IPS-NIHi11 (cell line): ENCODE measurements at places on chromosomes 12 and 14.

DNA sequence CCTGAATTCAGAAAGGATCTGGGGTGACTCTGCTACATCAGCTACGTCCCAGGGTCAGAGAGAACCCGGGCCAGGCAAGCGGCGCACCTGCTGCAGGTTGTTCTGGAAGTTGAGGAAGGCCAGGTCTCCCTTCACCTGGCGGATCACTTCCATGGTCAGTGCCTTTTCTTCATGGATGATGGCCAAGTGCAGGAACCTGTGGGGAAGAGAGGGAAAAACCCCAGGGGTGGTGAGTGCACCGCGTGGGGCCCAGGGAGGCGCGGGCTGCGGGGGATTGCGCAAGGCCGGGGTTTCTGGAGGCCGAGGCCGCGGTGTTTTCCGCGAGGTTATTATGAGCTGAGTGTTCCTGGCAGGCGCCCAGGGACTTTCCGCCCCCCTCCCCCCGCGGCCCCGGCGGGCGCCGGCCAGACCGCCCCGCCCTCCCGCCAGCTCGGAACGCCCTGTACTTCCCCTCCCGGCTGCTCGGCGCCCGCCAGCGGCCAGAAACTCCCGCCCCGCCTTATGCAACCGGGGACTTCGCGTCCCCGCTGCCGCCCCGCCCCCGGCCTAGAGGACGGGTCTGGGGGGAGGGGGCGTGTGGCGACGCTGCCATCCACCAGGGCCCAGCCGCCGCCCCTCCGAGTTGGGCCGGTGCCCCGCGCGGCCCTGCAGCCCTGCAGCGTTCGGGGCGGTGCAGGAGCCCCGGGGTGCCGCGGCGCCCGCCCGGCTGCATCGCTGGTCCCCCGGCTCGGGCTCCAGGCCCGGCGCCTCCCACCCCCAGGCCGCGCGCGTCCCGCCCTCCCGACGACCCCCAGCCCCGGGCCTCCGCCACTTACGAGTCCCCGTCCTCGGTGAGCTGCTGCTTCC lies 723 bp downstream of the NFKBIA start:
- DNase-seq, result peak; percentile 93

DNA sequence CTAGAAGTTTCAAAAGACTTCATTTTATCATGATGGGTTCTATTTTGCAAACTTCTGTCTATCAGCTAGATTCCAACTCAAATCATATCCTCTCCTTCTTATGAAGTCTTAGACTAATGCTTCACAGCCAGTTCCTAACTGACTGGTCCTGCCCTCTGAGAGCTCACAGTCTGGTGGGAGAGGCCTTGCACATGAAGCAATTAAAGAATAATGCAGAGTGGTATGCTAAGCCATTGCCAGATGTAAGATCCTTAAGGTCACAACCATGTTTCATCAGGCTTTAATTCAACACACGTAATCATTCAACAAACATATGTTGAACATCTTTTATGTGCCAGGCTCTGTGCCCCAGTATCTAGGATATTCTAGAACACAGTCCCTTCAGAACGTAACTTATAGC lies 125.8 kb upstream of the TMPO start:
- no peak for DNase-seq

DNA sequence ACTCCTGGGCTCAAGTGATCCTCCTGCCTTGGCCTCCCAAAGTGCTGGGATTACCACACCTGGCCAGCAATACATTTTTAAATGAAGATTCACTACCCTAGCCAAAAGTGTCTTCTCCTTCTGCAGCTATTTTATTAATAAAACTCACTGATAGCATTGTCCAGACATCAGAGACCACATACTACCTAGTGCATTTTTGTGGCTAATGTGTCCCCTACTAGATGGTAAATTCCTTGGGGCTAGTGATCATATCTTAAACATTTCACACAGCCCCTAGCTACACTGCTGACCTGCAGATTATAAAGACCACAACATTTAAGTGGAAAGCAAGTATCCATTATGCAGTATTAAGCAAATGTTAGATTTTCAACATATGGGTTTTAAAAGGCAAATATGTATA lies 17.0 kb downstream of the DTD2 start:
- DNase-seq, result no peak

GRCh38 chr14:103444837-103445524 lies 59.8 kb downstream of the MARK3 start:
- DNase-seq, result no peak

- DNase-seq, result no peak
Measured at GRCh38 chr12:114764510-114764909, 80.5 kb upstream of the TBX3 start.

DNA sequence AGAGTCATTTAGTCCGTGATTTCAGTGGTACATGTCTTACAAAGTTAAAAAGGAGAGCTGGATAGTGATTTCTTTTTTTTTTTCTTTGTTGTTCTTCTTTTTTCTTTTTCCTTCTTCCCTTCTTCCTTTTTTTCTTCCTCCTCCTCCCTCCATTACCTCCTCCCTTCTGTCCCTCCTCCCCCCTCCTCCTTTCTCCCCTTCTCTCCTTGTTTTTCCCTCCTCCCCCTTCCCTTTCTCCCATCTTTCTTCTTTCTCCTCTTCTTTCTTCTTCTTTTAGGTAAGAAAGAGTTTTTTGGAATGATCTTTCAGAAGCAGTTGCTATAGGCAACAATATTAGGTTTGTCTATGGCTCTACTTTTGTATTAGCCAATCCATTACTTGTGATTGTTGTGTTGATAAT lies 368.6 kb downstream of the RAD51B start:
- no peak for DNase-seq

GRCh38 chr14:77570706-77571268 lies 45.6 kb downstream of the SPTLC2 start:
- DNase-seq, result no peak

DNA sequence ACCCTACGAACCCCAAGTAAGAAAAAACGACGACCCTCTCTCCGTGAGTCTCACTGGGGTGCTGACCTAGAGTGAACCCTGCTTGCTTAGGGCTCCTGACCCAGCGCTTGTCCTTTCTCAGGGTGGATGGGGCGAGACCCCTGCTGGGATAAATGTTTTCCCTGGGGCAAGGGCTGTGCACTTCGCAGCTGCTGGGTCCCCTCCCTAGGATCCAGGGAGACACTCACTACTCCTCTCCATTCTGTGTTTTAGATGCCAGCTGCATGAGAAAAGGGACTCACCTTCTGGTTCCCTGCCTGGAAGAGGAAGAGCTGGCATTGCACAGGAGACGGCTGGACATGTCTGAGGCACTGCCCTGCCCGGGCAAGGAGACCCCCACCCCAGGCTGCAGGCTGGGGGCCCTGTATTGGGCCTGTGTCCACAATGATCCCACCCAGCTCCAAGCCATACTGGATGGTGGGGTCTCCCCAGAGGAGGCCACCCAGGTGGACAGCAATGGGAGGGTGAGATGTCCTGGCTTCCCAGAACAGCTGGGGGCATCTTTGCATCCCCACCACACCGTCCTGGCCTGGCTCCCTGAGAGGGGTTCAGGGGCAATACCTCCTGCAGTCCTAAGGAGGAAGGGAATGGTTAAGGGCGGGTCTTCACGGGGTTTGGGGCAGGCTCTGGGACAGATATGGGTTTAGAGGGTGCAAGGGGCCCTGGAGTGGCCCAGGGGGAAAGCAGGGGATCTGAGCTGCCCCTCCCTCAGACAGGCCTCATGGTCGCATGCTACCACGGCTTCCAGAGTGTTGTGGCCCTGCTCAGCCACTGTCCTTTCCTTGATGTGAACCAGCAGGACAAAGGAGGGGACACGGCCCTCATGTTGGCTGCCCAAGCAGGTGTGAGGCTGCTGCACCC lies 663 bp downstream of the ANKRD33 start:
- no peak for DNase-seq

GRCh38 chr14:53793790-53794505 lies 162.7 kb downstream of the BMP4 start:
- DNase-seq, result no peak

- no peak for DNase-seq
Measured at GRCh38 chr14:100841761-100842403, 16.0 kb downstream of the MEG3 start.

- no peak for DNase-seq
Measured at GRCh38 chr14:91396959-91397815, 20.4 kb downstream of the CCDC88C start.

GRCh38 chr14:72948481-72949138 lies 22.3 kb downstream of the DCAF4 start:
- peak; percentile 68 for DNase-seq

DNA sequence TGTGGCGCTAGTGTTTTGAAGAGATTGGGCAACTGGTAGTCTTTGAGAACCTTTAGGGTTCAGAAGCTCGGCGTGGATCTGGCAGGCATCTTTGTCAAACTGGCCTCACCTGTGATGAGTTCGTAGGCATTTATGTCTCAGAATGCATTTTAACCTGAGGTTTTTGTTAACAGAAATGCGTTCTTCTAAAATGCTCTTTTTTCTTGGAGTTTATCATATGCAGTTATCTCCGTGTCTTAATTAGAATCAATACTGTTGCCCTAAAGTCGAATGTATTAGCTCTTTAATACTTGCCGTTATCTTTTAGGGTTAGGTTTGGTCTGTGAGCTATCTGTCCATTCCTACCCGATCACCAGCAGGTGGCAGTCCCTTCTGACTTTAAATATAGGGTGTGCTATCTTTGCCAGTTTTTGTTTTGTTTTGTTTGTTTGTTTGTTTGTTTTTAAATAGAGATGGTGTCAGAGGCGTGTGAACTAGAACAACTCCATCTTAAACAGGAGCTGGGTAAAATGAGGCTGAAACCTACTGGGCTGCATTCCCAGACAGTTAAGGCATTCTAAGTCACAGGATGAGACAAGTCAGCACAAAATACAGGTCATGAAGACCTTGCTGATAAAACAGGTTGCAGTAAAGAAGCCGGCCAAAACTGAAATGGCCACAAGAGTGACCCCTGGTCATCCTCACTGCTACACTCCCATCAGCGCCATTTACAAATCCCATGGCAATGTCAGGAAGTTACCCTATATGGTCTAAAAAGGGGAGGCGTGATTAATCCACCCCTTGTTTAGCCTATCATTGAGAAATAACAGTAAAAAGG lies 1.4 kb downstream of the ATF1 start:
- DNase-seq, result peak; percentile 62

DNA sequence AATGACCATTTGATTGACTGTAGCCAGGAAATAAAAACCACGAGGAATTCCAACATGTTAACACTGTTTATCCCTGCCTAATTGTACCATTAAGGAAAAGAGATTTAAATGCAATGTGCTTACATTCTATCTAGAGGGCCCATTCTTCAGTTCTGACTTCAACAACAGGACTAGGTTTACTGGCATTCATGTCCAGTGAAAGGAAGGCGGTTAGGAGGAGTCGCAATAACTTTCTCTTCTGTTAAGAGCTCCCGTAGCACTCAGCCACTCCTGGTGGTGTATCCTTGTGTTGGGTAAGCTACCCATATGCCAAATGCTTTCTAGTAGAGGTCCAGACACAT lies 154.7 kb downstream of the STXBP6 start:
- DNase-seq, result no peak

DNA sequence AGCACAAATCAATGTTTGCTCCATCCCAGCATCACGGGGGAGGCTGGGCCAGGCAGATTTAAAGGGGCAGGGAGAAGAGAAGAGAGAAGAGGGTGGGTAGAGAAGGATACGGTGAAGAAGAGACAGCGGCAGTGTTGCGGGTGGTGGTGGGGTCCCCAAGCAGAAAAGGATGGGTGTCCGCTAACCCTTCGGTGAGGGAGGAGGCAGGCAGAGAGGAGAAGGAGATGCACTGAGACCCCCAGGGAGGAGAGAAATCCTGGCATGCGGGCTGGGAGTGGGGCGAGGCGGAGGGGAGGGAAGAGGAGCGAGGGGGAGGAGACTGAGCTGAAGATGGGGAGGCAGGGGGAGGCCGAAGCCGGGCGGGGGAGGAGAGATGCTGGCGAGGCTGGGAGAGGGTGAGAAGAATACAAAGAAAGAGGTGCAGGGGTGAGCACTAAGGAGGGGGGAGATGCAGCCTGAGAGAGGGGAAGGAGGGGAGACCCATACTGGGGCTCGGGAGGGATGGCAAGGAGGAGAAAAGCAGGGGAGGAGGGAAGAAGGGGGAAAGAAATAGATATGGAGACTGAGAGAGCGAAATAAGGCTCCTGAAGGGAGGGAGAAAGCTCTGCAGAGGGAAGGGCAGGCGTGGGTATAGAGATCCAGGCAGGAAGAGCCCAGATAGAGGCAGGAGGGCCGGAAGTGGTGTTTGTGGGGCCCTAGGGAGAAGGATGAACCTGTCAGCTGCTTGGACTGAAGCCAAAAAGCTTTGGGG lies at the start of gene JPH4:
Gene JPH4, minus strand, starts transcription at position 231 of the 751 bp plus-strand sequence. CDS start 1,337 bp downstream, outside the sequence.
- DNase-seq, result peak; percentile 71

GRCh38 chr14:21924479-21924878 lies 250.9 kb upstream of the OR4E1 start:
- DNase-seq, result no peak

DNA sequence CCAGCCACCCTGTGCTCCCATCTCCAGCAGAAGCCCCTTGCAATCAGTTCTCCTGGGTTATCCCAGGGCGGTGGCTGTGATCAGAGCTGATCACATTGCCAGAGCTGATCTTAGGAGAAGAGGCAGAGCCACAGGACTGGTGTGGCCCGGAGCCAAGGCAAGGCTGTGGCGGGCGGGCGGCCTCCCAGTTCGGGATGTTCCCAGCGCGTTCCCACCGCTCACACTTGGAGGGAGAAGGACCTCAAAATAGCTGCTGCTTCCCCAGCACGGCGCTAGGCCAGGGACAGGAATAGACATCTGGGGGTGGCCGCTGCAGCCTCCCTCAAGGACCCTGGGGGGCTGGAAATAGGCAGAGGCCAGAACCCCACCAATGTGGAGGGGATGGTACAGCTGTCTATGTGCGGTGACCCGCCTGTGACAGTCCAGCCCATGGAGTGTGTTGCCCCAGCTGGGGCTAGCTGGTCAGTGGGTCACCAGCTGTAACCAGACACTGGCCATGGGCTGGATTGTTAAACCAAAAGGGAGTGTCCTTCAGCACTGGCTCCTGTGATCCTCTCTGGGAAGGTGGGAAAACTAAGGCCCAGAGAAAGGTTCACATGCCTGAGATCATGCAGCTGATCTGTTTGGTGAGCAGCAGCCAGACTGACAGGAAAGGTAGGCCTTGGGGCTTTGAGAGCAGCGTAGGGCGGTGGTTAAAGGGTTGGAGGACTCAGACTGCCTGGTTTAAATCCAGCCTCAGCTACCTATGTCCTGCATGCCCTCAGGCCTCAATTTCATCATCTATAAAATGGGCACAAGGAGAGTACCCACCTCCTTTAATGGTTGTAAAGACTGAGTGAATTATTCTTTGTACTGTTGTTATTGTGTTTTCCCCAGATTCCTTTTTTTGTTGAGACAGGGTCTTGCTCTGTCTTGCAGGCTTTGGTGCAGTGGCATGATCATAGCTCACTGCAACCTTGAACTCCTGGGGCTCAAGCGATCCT lies 8.0 kb upstream of the POP5 start:
- no peak for DNase-seq
